ENCODE measurements at places on chromosomes 2 and 18.

DNA sequence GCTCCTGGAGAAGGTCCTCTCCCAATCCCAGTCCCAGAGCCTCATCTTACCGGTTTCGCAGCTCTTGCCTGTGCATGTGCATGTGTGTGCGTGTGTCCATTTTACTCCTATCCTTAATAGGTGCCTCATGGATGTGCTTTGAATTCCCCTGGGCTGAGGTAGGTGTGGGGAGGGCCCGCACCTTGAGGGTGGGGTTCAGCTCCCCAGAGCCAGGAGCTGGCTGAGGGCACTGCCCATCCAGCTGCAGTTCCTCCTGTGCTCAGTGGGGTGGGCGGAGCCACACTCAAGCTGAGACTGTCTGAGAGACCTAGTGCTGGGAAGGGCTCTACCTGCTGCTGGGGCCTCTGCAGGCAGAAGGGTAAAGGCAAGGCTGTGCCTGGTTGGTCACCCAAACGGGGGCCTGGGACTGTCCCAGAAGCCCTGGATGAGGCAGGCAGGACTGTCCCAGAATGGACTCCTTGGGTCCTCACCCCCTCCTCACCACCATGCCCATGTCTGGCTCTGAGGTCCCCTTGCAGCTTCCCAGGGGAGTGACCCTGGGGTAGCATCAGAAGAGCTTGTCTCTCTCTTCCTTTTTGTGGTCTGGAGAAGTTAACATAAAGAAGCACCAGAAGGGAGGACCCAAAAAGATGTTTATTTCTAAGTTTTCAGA is 8.9 kb downstream of the GDF7 start:
- no peak for DNase-seq
- no peak overlapping the region for H3K4me3 ChIP-seq
- H3K27ac ChIP-seq, result no peak overlapping the region
- peaks cover 17% of the 10 kb centered on the region for H3K27me3 ChIP-seq
- peaks cover 2% of the 10 kb centered on the region for H3K4me1 ChIP-seq

DNA sequence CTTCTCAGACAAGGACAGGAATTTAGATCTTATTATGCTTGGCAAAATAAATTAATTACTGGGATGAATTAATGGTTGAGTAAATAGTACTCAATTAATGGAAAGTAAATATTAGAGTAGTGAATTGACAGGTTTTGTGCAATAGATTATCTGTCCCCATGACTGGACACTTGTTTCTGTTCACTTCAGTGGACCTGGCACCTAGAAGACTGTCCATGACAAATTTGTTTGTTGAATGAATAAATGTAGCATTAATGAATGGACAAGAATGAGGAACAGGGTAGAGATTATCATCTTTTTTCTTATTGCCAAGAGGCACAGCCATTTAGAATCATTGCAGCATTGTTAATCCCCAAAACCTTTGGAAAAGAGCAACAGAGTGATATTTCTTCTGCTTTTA is 570.0 kb upstream of the CRIM1 start:
- H3K4me1 ChIP-seq, result no peaks in the 10 kb centered on the region
- no peaks in the 10 kb centered on the region for H3K27me3 ChIP-seq
- no peaks in the 10 kb centered on the region for H3K36me3 ChIP-seq

- H3K27me3 ChIP-seq, result no peaks in the 10 kb centered on the region
- no peaks in the 10 kb centered on the region for H3K36me3 ChIP-seq
- no peak overlapping the region for H3K4me3 ChIP-seq
- no peak for DNase-seq
Measured at GRCh38 chr2:222799262-222799918, 61.4 kb upstream of the ACSL3 start.

DNA sequence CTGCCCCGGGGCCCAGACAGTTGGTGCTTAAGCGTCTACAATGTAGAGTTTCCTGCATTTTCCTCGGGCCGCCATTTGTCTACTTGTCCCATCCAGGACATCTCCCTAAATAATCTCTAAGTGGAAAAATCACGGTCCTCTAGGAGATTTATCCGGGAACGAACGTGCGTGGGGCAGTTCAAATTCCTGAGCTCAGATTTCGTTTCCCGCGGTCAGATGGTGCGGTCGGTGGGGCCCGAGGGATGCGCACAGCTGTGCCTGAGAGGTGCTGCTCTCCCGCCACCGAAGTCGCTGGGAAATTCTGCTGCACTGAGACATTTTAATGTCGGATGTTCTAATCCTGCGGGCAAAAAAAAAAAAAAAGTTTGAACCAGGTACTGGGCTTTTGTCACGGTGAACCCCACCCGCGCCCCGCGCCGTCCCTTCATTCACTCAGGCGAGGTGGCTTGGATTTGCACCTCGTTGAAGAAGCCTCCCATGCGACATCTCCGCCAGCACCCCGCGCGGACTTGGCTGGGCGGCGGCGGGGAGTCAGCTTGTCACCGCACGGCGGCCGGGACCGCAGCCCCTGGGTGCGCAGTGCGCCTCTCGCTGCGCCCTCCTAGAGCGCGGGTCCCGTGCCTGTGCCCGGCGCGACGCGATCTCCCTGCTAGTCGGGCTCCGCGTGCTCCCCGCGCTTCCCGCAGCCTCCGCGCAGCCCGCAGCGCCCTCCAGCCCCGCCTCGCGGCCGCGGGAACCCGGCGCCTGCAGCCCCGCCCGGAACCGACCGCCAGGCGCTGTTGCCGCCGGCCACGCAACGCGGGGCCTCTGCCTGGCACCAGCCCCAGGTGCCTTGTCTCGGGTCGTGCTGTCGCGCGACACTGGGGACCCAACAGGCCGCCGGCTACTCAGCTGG is 191.9 kb upstream of the TCF4 start:
- H3K4me1 ChIP-seq, result peaks cover 17% of the 10 kb centered on the region
- peaks cover 6% of the 10 kb centered on the region for H3K27me3 ChIP-seq
- H3K4me3 ChIP-seq, result peak overlapping the region; percentile 88
- peak overlapping the region; percentile 31 for H3K27ac ChIP-seq
- DNase-seq, result peak; percentile 74
- H3K36me3 ChIP-seq, result no peaks in the 10 kb centered on the region

- no peaks in the 10 kb centered on the region for H3K27me3 ChIP-seq
- DNase-seq, result no peak
- peaks cover 5% of the 10 kb centered on the region for H3K36me3 ChIP-seq
Measured at GRCh38 chr18:6044773-6045172, 149.5 kb upstream of the TMEM200C start.

DNA sequence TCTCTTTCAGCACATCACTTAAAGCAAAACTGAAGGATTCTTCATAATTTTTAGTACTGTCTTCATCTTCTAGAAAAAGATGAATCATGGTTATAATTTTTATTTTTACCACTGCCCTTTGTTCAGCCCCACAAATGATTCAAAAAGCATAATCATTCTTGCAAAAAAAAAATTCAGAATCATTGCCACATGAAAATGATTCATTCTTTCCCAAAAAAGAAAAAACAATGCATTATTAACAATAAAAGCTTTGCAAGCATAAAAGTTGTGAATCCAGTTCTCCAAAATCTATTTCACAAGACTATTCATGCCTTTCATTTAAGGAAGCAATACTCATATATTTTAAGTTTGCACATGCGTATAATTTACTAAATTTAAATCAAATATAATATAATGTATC is 204.8 kb downstream of the RBM43 start:
- peaks cover 10% of the 10 kb centered on the region for H3K4me1 ChIP-seq
- no peak overlapping the region for H3K27ac ChIP-seq
- no peak overlapping the region for H3K4me3 ChIP-seq
- H3K36me3 ChIP-seq, result no peaks in the 10 kb centered on the region
- no peak for DNase-seq

- peak; percentile 28 for DNase-seq
- H3K4me1 ChIP-seq, result peaks cover 26% of the 10 kb centered on the region
- no peak overlapping the region for H3K27ac ChIP-seq
- no peaks in the 10 kb centered on the region for H3K36me3 ChIP-seq
- H3K27me3 ChIP-seq, result peaks cover 30% of the 10 kb centered on the region
Measured at GRCh38 chr2:170813611-170814532, 2.8 kb upstream of the GAD1 start.

DNA sequence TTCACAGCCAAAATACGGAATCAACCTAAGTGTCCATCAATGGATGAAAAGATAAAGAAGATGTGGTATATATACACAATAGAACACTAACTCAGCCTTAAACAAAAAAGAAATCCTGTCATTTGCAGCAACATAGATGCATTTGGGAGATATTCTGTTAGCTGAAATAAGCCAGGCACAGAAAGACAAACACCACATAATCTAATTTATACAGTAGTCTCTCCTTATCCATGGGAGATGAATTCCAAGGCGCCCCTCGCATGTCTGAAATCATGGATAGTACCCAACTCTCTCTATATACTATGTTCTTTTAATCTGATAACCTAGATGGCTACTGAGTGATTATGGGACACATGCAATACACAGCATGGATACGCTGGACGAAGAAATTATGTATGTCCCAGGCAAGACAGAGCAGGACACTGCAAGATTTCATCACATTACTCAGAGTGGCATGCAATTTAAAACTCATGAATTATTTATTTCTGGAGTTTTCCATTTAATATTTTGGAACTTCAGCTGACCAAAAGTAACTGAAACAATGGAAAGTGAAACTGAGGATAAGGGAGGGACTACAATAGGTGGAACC is 39.5 kb downstream of the ORC4 start:
- H3K4me3 ChIP-seq, result no peak overlapping the region
- H3K36me3 ChIP-seq, result no peaks in the 10 kb centered on the region
- no peak overlapping the region for H3K27ac ChIP-seq
- peaks cover 3% of the 10 kb centered on the region for H3K27me3 ChIP-seq
- peaks cover 7% of the 10 kb centered on the region for H3K4me1 ChIP-seq
- DNase-seq, result no peak

DNA sequence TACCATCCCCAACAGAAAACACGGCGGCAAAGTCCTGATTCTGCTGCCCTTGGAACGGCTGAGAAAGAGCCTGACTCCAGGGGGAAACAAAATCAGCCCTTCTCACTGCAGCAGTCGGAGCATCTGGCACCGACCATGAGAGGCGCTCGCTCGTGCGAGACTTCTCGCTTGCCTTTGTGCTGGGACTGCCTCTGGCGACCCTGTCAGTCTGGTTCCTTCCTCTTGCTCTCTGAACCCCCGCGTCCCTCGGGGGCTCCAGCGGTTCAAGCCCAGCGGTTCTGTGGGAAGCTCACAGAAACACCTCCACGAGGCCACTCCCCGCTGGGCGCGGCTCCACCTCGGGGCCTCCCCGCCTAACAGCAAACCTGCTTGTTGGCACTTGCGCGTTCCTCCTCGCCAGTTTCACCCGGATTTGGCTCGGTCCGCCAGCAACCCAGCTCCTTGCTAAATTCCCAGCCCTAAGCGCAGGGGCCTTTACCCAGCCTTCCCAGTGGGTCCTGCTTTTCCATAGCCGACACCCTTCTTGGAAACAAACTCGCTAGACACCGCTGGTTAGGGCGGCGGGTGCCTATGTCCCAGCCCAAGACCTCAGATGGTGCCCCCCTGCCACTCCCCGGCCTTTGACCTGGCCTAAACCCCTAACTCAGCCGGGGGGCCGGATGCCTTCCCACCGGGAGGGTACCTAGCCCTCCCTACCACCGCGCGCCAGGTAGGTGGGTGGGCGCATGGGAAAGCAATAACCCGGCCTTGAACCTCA is 2.2 kb downstream of the RND3 start:
- peak; percentile 78 for DNase-seq
- H3K27me3 ChIP-seq, result no peaks in the 10 kb centered on the region

GRCh38 chr2:230267556-230267955 is 42.0 kb downstream of the SP140 start:
- H3K4me3 ChIP-seq, result no peak overlapping the region
- no peaks in the 10 kb centered on the region for H3K36me3 ChIP-seq
- no peaks in the 10 kb centered on the region for H3K4me1 ChIP-seq
- no peak for DNase-seq

DNA sequence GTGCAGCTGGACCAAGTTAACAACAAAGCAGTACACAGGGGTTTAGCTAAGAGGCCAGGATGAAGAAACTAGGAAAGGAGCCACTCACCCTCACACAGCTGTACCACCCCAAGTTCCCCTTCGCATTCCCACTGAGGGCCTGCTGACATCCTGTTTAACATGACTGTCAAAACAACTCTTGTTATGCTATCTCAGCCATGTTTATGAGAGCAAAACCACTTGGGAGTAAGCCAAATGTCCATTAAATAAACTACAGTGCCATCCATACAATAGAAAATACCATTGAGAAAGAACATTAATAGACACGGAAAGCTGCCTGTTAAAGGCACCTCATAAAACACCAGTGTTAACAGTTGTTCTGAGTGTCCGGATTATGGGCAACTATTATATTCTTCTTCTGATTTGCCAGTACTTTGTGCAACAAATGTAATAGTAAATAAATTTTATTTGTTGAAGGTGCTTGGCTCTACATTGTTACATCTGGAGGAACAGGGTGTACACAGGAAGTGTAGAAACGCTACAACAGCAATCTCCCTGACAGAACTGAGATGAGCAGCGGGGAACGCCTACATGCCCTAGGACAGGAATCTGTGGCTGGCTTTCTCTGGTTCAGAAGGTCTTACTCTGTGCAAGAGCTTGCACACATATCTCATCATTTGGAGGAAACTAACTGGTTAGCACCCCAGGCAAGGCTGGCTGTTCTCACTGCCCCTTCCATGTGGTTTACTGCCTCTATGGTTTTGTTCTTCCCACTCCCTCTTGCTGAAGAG is 85.6 kb downstream of the EHD3 start:
- no peak for DNase-seq
- no peak overlapping the region for H3K27ac ChIP-seq
- no peaks in the 10 kb centered on the region for H3K36me3 ChIP-seq
- H3K4me3 ChIP-seq, result no peak overlapping the region
- no peaks in the 10 kb centered on the region for H3K4me1 ChIP-seq

DNA sequence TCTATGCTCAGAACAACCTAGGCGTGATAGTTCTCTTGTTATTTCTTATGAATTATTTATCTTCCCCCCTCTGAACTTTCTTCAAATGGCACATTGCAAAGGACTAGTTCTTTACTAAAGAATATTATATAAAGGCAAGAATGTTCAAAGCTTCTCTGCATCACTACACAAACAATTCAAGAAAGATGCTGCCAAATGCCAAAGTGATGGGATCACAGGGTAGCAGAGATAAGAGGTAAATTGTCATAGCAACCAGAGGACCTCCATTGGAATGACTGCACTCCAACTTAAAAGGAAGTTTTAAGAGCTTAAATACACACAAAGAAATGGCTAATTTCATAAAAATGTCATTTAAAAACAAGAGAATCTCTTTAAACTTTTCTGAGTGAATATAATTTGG is 72.8 kb downstream of the AQP4 start:
- no peak for DNase-seq
- peaks cover 2% of the 10 kb centered on the region for H3K27me3 ChIP-seq
- H3K36me3 ChIP-seq, result no peaks in the 10 kb centered on the region
- H3K4me1 ChIP-seq, result peaks cover 7% of the 10 kb centered on the region
- no peak overlapping the region for H3K27ac ChIP-seq

GRCh38 chr2:115199966-115200365 is 757.5 kb downstream of the DPP10 start:
- no peak overlapping the region for H3K4me3 ChIP-seq
- no peaks in the 10 kb centered on the region for H3K36me3 ChIP-seq
- no peaks in the 10 kb centered on the region for H3K27me3 ChIP-seq
- peaks cover 16% of the 10 kb centered on the region for H3K4me1 ChIP-seq
- DNase-seq, result no peak
- H3K27ac ChIP-seq, result peak overlapping the region; percentile 18
